ENCODE measurements at places on chromosomes 5 and 9.

DNA sequence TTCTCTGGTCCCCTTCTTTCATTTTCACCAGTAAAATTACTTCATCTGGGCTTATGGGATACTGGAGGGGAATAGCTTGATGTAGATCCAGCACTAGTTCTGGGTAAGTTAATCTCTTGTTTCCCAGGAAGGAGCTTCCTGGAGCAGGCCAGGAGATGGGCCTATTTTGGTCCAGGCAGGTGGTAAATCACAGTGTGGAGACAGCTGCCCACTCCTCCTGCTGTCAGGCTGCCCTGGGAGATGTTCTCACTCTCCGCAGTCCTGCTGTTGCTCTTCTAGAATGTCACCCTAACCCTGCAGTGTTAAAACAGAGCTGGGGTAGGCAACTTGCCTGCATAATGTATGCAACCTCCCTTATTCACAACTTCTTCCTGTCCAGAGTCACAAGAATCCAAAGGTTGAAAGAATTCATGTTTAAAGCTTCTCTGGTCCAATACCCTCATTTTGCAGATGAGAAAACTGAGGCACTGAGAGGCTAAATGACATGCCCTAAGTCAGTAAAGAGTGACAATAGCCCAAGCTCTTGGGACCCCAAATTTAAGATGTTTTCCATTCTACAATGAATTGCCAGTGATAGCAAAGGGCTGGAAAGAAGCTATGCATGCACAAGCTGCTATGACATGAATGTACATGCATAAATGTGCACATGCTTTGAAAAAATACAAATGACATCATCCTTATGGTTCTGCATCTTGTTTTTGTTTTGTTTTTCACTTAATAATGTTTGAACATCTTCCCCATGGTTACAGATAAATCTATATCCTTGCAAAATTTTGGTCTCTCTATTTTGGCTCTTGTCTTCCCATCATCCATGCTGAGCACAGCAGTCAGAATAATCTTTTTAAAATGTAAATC, 71.8 kb upstream of the ADRA1B start:
- no peak for DNase-seq

DNA sequence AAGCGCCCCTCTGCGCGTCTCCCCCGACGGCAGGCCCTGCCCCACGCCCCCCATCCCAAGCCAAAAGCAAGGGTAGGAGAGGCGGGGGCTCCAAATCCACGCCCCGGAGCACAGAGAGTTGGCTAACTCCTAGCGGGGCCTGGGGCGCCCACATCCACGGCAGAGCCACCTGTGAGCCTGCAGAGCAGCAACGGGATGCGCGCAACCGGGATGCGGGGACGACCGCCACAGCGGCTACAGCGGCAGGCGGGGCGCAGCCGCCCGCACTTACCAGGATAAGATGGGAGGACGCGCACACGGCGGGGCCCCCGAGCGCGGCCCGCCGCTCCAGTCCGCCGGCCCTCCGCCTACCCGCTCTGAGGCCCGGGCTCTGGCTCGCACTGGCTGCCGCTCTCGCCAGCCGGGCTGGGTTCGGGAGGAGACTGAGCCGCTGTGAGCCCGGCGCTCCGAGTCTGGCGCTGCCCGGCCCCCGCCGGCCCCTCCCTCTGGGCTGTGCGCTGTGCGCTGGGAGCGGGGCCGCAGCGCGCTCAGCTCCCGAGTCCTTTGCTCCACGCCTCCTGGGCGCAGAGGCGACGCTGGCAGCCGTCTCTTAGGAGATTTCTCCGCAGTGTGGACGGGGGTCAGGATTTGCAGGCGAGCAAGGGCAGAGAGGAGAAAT, at the start of gene SLC24A2:
SLC24A2 (minus strand) TSS at position 424 of the 658 bp plus-strand sequence.
- DNase-seq: no peak

GRCh38 chr5:112960315-112960714, 16.3 kb upstream of the DCP2 start:
- no peak for DNase-seq

DNA sequence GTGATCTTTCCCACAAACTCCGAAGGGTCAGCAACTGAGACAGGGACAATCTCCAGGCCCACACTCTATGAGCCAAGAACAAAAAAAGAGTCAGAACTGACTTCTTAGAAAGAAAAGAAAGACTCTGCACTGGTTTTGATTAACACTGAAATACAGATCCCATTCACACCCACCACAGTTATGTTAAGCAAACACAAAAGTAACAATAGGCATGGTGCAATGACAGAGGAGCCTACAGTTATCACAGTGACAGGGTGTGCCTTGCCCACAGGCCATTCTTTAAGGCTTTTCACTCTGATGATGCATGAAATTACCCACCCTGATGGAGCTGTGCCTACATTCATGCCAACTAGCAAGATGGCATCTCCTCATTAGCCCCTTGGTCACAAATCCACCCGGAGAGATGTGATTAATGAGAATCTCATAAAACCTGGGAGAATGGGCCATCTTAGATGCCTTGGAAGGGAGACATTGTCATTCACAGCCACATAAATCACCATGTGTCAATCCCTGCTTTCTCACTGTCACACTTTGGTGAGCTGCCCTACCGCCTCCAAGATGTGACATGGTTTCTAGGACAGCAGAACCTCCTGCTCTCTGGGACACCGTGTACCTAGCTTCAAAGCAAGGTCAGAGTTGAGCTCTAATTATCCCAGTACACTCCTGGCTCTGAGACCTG, 27.6 kb upstream of the FSTL4 start:
- no peak for DNase-seq

- no peak for DNase-seq
Observed at GRCh38 chr5:133113331-133114061, 61.7 kb downstream of the HSPA4 start.
